HL-60 (cell line): ENCODE measurements at places on chromosomes 7 and 10.

DNA sequence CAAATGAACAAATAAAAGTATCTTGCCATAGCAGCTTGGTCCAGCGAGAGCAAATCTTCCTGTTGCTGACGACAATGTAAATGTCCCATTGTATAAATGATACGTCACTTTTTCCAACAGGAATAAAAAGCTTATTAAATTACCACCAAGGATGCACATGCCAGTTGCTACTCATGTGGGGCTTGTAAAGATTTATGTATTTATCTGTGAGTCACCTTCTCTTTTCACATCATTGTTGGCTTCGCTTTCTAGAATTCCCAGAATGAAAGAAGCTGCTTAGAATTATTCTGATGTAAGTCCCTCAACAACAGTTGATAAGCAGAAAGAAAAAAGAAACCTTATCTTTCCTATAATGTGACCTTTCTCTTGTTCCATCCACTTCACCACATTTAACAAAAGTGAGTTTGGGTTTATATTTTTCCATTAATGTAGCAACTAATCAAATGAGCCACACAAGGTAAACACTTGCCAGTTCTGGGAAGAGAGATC, 22.4 kb downstream of the DNAJC12 start:
- no peak for DNase-seq

- DNase-seq, result no peak
These were observed 43.6 kb upstream of the KLF6 start for GRCh38 chr10:3828404-3829155.

GRCh38 chr7:38656968-38657367, 25.8 kb upstream of the AMPH start:
- no peak for DNase-seq

GRCh38 chr7:102287111-102287980, 678 bp downstream of the SH2B2 start:
- DNase-seq, result no peak

- DNase-seq, result peak; percentile 3
These were observed 48.6 kb upstream of the GPR37 start for GRCh38 chr7:124813994-124814798.

DNA sequence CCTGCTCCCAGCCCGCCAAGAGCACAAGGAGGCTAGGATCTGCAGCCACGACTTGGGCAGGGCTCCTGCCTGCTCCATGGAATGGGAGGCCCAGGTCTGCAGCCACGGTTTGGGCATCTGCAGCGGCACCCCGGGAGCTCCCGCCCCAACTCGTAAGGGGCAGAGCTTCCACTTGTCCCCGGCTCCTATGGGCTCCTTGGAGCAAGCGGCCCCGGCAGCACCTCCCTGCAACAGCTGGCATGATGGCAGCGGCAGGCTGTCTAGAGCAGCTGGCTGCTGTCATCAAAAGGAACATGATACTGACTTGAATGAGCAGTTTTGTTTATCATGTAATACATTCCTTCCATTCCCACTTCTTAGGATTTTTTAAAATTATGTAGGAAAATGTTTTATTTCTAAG, 684.0 kb upstream of the FOXK1 start:
- no peak for DNase-seq

- DNase-seq, result no peak
These were observed 18.2 kb upstream of the PPP1R3A start for GRCh38 chr7:113936982-113937381.

- peak; percentile 15 for DNase-seq
These were observed 107.1 kb upstream of the NRP1 start for GRCh38 chr10:33441561-33441960.

DNA sequence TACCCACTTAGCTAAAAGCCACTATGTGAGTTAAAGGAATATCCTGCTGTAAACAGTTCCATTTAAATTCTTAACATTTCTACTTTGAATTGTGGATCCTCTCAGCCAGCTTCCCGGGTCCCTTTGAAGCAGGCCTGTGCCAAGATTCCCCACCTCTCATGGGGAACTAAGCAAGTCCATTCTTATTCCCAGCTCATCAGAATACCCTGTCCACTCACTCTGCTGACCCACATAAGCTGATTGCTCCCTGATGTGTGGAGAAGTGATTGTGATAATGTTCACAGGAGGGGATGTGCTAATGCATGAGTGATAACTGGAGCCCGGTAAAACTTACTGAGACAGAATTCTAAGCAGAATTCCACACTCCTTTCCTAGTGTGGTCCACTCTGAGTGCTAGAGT, 709.7 kb downstream of the CNTNAP2 start:
- no peak for DNase-seq

- no peak for DNase-seq
These were observed 3.0 kb downstream of the ZCCHC24 start for GRCh38 chr10:79442171-79443040.

DNA sequence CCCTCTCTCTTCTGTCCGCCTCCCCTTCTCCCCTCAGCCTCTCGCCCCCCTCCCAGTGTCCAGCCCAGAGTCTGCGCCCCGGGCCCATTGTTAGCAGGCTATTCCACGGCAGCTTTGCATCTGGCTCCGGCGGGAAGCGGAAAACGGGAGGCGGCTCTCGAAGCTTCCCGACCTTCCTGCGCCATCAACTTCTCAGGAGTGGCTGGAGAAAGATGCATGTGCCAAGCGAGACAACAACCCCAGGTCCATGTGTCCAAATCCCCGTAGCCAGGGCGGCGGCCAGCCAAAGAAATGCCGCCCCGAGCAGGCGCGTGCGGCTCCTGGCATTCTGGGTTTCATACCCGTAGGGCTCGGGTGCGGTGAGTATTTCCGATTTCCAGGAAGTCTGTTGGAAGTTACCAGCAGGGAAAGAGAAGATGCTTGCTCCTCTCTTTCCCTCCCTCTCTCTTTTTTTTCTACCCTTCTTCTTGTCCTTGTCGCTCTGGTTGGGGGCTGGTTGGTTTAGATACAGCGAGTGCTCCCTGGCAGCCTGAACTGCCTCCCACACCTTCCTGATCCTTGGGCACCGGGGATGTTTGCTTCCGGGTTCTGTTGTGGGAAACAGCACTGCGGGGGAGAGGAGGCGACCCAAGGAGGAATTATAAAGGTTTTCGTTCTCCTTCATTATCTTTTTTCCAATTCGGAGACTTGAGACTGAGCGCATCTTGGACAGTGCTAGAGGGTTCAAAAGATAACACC, 1.2 kb upstream of the HOXA2 start:
- DNase-seq, result no peak

GRCh38 chr7:118731854-118732253, 507.4 kb downstream of the ANKRD7 start:
- DNase-seq, result no peak

- DNase-seq, result no peak
These were observed 574.1 kb downstream of the GALNT17 start for GRCh38 chr7:71705901-71706596.

DNA sequence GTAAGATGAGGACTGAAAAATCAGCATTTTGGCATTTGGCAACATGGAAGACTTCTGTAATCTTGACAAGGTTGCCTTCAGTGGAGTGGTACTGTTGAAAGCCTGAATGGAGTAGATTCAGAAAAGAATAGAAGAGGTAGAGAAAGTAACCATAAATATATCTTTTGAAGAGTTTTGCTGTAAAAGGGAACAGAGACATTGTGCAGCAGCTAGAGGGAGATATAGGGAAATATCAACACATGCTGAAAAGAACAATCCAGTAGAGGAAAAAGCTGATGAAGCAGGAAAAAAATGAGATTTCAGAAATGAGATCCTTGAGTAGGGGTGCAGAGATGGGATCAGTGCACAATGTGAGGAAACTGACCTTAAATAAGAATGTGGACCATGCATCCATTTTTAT, 60.0 kb downstream of the RAPGEF5 start:
- DNase-seq, result no peak

- DNase-seq, result no peak
These were observed 302.1 kb downstream of the ADK start for GRCh38 chr10:74453169-74453568.

DNA sequence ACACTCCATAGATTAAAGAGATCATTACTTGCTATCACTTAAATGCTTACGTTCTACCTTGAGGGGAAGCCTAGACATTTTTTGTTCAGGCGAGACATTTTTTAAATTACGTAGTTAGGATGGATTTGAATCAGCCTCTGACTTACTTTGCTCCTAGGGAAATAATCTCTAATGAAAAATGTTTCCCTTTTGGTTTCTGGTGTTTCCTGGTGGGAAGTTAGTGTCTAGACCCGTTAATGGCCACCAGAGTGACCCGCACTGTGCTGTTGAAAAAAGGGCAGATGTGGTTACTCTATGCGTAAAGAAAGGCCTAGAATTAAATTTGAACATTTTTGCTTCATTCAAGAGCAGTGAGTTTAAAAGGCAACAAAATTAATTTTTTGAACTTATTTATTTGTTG, 3.8 kb downstream of the ZNF365 start:
- DNase-seq, result no peak

GRCh38 chr7:99624484-99624883, 7.7 kb downstream of the ZSCAN25 start:
- no peak for DNase-seq

DNA sequence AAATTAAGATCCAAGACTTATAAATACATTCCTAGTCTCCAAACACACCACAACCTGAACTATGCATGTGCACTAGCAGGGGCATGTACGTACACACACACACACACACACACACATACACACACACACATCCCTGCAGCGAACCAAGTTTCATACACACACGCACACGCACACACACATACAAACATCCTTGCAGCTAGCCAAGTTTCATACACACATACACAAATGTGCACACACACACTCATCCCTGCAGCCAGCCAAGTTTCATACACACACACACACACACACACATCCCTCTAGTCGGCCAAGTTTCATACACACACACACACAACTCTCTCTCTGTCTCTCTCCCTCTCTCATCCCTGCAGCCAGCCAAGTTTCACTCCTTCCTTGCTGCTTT, 82.7 kb upstream of the WIPF3 start:
- no peak for DNase-seq

GRCh38 chr7:25122373-25122772, 2.7 kb downstream of the CYCS start:
- no peak for DNase-seq

GRCh38 chr10:60042262-60042661, 135.9 kb upstream of the CCDC6 start:
- DNase-seq, result no peak

DNA sequence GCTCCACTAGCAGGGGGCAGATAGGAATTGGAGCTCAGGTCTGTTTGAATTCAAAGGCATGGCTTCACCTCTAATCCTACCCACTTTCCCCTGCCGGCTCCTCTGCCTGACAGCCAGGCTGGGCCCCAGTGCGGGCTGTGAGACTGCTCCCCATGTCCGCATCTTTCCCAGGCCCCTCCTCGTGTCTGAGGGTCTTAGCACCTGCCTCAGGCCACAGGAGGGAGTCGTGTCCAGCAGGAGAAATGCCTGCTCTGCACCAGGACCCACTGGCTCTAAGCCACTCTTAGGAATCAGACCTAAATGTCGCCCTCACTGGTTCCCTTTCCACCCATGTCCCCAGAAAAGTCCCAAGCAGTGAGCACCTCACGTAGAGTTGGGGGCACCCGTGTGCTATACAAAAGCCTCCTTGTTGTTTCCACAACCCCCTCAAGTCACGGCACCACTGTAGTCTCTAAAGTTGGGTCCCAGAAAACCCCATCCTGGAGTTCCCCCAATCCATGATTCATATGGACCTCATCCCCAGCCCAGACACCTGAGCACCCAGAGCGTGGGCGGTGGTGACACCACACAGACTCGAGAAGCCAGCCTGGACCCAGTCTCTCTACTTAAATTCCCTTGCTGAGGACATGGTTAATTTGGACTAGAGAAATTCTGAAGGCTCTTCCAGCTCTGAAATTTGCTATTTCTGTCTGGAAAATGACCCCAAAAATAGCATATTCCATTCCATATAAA, 466.4 kb upstream of the ZMIZ1 start:
- DNase-seq, result no peak

- no peak for DNase-seq
These were observed 1.9 kb upstream of the TWIST1 start for GRCh38 chr7:19119372-19119771.

GRCh38 chr10:130387936-130388580, 251.9 kb downstream of the GLRX3 start:
- no peak for DNase-seq

DNA sequence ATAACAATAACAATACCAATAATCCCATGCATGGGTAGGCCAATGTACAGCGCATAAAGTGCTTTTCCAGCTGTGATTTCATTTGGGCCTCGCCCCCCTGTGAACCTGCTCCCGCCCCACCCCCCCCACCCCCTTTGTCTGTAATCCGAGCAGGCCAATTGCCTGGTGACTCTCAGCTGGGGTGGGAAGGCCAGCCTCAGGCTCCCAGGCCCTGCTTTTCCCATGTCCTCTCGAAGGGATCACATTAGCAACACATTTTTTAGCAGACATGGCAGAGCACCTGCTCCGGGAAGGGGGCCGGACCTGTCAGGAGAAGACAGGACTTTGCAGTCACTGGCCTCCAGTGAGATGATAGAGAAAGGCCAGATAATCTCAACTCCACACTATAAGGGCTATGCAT, 439.3 kb downstream of the RPS24 start:
- DNase-seq, result no peak

GRCh38 chr7:1927937-1928644, 258.0 kb downstream of the ELFN1 start:
- DNase-seq, result no peak

DNA sequence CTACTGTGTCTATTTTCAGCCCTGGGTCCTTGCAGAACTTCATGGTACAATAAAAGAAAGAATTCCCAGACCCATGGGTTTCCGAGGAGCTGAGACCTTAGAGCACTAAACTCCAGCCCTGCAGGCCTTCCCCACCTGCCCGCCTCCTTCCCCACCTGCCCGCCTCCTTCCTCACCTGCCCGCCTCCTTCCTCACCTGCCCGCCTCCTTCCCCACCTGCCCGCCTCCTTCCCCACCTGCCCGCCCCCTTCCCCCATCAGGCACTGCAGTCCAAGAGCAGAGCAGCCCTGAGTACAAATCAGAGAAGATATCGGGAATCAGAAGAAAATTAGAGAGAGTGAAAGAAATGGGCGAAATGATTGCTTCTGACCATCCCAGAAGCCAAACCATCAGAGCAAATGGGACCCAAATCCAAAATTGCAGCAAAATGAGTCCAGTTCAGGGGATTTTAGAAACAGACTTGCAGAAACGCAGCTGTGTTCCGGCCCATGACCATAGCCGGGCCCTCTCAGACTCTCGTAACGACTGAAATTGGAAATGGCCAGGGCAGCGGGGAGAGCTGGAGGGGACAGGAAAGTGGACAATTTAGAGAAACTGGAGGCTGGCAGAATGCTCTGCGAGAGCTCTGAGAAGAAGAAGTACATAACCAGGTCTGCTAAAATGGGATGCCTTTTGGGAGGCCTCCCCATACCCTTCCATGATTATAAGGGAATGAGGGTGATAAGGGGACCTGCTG, 568.4 kb downstream of the TCERG1L start:
- no peak for DNase-seq

GRCh38 chr7:100855515-100855914, 3.0 kb downstream of the SLC12A9 start:
- no peak for DNase-seq

- no peak for DNase-seq
These were observed 97.0 kb downstream of the ALOX5 start for GRCh38 chr10:45471059-45471458.

- no peak for DNase-seq
These were observed 150.1 kb upstream of the TMEM72 start for GRCh38 chr10:44761076-44761475.

- DNase-seq, result no peak
These were observed 1.2 kb downstream of the KCNMA1 start for GRCh38 chr10:77636282-77636966.

- DNase-seq, result no peak
These were observed 727 bp downstream of the ING3 start for GRCh38 chr7:120951309-120951699.
